ENCODE measurements at places on chromosomes 3 and 15.

- no peak for DNase-seq
These were observed 142.6 kb upstream of the THBS1 start for GRCh38 chr15:39438260-39438659.

GRCh38 chr3:133756716-133757694 is 10.8 kb downstream of the TF start:
- no peak for DNase-seq

- no peak for DNase-seq
These were observed 67.2 kb upstream of the POLG start for GRCh38 chr15:89401631-89402517.

DNA sequence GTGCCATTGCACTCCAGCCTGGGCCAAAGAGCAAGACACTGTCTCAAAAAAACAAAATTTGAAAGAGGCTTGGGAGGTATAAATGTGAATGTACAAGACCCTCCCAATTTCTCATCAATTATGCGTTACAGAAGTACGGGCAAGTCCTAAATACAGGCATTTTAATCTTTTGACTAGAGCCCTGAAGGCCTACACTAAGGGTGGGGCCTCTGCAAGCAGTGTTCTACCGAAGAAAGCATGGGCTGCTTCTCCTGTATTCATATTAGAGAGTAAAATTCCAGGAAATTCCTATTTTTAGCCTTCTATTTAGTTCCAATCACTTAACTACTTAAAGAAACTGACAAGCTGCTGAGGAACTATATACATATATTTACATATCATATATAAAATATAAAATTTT is 25.7 kb downstream of the PBRM1 start:
- DNase-seq: no peak

DNA sequence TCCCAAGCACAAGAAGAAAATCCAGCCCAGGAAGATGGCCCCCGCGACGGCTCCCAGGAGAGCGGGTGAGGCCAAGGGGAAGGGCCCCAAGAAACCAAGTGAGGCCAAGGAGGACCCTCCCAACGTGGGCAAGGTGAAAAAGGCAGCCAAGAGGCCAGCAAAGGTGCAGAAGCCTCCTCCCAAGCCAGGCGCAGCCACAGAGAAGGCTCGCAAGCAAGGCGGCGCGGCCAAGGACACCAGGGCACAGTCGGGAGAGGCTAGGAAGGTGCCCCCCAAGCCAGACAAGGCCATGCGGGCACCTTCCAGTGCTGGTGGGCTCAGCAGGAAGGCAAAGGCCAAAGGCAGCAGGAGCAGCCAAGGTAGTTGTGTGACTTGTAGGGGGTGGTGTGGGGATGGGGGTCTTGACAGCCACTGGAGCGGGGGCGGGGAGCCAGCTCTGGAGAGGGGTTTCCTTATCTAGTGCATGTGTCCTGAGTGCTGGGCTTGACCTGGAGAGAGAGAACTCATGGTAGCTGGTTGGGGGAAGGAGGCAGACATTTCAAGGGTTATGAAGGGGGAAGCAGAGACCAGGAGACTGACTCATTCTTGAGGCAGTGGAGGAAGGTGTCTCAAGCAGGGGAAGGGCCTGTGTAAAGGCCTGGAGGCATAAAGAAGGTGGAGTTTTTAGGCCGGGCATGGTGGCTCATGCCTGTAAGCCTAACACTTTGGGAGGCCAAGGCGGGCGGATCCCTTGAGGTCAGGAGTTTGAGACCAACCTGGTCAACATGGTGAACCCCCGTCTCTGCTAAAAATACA is 6.2 kb downstream of the H1-8 start:
- DNase-seq: no peak

GRCh38 chr15:73928241-73928579 is 1.9 kb downstream of the LOXL1 start:
- no peak for DNase-seq

DNA sequence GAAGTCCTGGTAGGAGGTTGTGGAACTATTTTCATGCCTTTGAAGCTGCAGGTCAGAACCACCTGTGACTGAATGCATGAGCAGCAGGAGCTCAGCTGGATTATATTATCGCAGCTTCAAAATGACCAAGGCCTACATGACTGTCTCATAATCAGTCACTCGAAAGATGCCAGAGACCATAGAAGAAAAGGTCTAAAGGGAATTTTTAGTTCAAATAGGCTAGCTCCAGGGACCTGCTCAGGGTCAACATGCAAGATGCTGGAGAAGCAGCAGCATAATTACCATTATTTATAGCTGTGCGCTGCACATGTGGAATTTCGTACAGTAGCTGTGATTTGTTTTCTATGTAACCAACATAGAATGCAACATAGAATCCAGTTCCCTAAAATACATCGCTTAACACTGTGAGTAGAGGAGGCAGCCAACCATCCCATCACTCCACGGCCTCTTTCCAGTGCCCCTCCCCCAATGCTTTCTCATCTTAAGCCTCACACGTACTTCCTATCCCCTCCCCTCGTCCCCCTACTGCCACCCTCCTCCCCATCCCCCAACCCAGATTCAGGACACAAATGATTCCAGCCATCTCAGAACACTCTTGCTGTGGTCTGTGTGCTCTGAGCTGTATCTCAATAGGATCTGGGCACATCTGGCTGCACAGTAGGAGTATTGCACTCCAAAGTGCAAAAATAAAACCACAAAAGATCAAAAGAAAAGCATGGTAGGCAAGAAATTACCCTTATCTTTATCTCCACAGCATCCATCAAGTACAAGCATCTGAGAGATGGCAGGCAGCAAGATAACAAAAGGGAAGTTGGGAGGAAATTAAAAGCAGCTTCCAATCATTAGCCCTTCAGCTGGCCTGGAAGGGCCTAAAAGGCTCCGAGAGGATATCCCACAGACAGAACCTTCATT is 352.8 kb upstream of the SEMA6D start:
- DNase-seq: no peak

GRCh38 chr3:150055332-150055731 is 84.6 kb upstream of the PFN2 start:
- no peak for DNase-seq

Data from left renal pelvis (tissue), 4 donors.